ENCODE measurements at places on chromosomes 16 and 17.

- peak; percentile 89 for DNase-seq
Observed at GRCh38 chr17:49227436-49228261, 2.9 kb downstream of the PHOSPHO1 start.

GRCh38 chr17:65130832-65131231 is 6.3 kb upstream of the RGS9 start:
- DNase-seq: no peak

GRCh38 chr16:89505204-89506112 is 2.7 kb upstream of the SPG7 start:
- no peak for DNase-seq

DNA sequence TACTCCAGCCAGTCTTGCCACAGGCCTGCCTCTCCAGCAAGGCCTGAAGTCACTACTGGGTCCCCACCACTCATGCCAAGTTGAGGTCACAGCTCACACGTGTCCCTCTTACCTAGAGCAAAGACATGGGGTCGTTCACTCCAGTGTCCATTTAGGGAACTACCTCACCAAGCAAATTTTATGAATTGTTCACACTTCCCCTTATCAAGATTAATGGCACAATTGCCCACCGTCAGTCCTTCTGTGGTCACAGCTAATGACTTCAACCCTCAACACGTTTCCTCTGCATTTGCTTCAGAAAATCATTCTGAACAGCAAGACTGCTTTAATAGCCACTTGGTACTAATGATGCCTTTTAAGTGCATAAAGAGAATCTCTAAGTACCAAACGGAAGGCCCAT is 14.6 kb downstream of the IRX6 start:
- no peak for DNase-seq

GRCh38 chr16:47051031-47051430 is 77.6 kb upstream of the DNAJA2 start:
- DNase-seq: no peak

DNA sequence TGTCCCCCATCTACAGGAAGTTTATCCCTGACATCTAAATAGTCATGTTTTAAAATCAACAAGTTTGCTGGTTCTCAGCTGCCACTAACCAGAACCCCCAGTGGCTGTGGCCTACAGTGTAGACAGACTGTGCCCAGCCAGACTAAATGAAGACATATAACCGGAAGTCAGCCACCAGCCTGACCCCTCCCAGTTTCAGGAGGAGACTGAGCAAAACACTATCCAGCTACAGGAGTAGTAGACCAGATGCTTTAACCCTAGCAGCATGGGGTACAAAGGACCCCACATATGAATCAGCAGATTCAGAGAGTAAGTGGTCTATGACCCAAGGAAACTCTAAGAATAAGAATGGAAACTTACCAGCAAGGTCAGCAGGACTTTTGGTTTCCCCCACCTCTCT is 83.4 kb downstream of the HIC1 start:
- DNase-seq: no peak

GRCh38 chr16:57474671-57475661 is 11.3 kb downstream of the DOK4 start:
- DNase-seq: peak; percentile 24

DNA sequence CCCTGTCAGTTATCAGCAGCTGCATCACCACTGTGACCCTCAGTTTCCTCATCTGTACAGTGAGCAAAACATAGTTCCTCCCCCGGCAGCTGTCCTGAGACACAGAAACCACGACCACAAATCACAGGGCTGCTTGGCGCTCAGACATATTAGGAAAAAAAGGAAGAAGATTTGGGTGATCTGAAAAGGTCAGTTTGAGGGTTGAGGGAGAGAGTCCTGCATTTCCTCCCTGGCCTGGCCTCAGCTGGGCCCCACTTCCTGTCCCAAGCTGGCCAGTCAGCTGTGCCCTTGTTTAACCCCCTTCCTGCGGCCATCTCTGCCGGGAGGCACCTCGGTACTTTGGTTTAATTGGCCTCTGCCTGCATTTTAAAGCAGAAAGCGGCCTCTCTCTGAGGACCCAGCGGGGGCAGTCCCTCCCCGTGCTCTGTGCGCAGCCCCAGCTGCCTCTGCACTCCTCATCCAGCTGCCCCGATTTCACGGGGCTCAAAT is 24.0 kb upstream of the CIBAR2 start:
- DNase-seq: no peak

DNA sequence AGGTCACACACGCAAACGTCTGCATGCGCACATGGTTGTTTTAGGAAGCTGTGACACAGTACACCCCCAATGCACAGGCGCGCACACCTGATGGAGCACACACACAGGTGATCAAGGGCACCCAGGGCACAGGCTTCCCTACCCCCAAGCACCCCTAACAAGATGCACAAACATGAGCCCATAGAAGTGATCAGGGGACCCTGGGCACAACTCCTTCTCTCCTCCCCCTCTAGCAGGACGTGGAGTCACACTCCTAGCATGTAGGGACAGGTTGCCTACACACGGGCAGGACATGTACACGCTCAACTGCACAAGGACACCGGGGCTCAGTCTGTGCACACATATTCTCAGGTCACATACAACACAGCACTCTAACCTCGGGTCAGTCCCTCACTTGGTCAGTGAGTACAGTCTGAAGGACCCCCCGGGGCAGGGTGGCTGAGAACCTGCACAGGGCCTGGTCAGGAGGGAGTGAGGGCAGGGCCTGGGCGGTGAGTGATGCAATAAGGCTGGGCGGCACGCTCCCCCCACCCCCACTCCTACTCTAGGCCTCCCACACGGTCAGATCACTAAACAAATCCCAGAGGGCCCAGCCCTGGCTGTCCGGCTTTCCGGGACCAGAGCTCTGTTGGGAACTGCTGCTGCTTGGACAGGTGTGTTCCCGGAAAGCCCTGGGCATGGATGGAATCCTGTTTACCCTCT is 751 bp upstream of the DOC2B start:
- no peak for DNase-seq

DNA sequence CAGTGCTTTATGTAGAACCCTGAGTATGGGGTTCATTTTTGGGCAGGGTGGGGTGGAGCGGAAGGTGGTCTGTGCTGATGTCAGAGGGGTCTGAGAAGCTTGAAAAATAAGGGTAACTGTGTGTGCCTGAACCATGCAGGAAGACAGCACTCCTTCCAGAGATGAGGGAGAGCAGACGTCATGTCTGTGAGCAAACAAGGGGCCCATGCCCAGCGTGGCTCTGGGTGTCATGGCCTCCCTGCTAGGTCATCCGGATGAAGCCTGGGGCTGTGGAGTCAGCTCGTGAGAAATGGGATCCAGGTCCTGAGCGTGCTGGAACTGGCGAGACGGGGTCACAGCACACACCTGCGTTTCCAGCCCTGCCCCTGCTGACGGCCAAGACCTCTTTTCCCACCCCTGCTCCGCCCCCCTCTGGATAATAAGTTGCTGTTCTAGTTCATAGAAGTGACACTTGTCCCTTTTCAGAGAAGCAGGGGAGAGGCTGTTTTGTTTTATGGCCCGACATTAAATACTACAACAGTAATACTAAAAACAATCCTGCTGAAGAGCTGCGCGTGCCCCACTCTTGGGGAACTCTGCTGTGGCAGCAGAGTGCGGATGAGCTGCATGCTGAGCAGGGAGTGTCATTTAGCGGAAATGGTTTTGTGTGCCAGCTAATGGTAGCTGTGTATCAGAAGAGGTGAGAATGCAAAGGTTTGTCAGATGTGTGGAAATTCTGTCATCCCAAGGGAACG is 92.6 kb downstream of the RPTOR start:
- no peak for DNase-seq

GRCh38 chr17:33482636-33483035 is 189.5 kb upstream of the ASIC2 start:
- DNase-seq: no peak

- DNase-seq: no peak
Observed at GRCh38 chr17:18115517-18115916, 7.0 kb downstream of the MYO15A start.

GRCh38 chr17:38435795-38436194 is 7.5 kb downstream of the ARHGAP23 start:
- DNase-seq: peak; percentile 47

DNA sequence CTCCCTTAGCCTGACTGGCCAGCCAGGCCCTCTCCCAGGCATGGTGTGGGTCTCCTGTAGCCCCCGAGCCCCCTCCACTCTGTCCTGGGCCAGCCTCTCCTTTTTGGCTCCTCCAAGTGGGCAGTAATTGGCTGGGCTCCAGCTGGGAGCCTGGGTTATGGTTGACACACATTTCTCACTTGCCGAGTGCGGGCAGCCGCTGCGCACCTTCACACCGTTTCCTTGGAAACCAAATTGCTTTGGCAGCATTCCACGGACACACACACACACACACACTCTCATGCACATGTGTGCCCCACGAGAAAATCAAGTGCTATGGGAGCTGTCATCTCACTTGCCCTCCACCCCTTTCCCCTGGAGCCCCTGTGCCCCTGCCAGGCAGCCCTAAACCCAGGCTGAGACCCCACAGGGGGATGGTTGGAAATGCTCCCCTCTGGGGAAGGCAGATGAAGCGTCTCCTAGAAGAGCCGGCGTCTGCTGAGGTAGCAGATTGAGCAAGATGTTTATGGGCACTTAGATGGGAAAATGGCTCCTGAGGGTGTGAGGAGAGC is 402.7 kb upstream of the TNRC6C start:
- no peak for DNase-seq

- no peak for DNase-seq
Observed at GRCh38 chr17:10748531-10749181, 18.8 kb upstream of the TMEM220 start.

- no peak for DNase-seq
Observed at GRCh38 chr17:68185820-68186219, 62.0 kb upstream of the AMZ2 start.

DNA sequence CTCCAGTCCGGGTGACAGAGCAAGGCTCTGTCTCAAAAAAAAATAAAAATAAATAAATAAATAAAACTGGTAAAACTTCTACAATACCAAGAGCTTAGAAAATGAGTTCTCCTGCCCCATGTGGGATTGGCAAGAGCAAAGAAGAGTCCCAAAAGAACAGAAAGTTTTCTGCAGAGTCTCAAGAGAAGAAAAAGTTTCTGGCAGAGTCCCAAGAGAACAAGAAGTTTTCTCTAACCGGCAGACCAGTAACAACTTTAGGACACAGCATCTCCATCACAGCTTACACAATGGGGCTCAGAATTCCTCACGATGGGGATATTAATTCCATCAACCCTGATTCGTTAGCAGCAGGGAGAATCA is 1.1 kb downstream of the SLC39A11 start:
- DNase-seq: no peak

GRCh38 chr16:56915336-56916119 is 16.4 kb upstream of the HERPUD1 start:
- no peak for DNase-seq

GRCh38 chr17:67680445-67681224 is 37.1 kb upstream of the NOL11 start:
- DNase-seq: no peak

GRCh38 chr16:84043486-84044117 is 1.0 kb upstream of the SLC38A8 start:
- no peak for DNase-seq

GRCh38 chr17:66727634-66728570 is 107.0 kb upstream of the CACNG5 start:
- peak; percentile 90 for DNase-seq

DNA sequence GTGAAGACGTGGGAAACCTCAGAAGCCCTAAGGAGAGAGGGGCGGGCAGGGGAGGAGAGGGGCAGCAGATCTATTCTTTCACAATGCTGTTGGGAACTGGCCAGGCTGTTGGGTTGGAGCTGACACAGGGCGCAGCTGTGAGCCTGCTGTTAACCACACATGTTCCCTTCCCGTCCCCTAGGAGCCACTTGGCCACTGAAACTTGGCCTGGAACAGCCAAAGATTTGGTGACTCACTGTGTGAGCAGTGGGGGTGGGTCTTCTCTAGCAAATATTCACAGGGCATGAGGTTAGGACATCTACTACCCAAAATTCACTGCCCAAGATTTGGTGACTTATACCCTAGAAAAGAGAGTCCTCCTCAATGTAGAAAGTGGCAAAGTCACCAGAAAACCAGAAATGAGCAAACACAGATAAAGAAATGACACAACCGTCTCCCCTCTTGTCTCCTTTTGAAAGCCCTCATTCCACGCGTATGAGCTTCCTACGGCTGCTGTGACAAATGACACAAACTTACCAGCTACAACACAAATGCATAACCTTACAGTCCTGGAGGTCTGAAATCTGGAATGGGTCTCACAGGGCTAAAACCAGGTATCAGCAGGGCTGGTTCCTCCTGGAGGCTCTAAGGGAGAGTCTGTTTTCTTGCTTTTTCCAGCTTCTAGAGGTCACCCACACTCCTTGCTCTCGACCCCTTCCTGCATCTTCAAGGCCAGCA is 6.3 kb downstream of the TBC1D16 start:
- DNase-seq: no peak

DNA sequence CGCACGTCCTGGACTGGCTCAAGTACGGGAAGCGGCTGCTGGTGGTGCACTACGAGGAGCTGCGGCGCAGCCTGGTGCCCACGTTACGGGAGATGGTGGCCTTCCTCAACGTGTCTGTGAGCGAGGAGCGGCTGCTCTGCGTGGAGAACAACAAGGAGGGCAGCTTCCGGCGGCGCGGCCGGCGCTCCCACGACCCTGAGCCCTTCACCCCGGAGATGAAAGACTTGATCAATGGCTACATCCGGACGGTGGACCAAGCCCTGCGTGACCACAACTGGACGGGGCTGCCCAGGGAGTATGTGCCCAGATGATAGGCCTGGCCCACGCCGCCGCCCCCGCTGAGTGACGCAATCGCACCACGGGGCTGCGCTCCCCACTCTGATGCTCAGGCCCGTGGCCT is 50.2 kb downstream of the WSCD1 start:
- DNase-seq: no peak

GRCh38 chr16:2458887-2459646 is 842 bp upstream of the TEDC2 start:
- peak; percentile 52 for DNase-seq

DNA sequence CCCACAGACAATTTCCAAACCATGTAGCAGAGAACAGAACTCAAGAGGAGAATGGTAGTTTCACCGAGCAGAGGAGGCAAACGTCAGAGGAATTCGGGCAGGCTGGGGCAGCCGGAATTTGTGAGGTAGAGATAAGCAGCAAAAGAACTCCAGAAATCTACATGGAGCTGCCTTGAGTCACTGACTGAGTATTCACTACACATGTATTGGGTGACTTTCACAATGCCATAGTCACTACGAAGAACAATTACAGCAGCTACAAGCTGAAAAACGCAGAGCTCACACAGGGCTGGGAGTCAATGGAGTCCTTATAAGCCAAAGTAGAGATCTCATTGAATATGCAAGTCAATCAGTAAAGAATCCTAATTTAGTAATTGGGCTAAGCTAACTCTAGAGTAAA is 13.4 kb downstream of the CMC2 start:
- DNase-seq: no peak

All from H9 (cell line).